GM10248 (cell line): ENCODE measurements at places on chromosomes 16 and 17.

GRCh38 chr16:55271945-55272513, 52.0 kb upstream of the IRX6 start:
- no peak for DNase-seq

DNA sequence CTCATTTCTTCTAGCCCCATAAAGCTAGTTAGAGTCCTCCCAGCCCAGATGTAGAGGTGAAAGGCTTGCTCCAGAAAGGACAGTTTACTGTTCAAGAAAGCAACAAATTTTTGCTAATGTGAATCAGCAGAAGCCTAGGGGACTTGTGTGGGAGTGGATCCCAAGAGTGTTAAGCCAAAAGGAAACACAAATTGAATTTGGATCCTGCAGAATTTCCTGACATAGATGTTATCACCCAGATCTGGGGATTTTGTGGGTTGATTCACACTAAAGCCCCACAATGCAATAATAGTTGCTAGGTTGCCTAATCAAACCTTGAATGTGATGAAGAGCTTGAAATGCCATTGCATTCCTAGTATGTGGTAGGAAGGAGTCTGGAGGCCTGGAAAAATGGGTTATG, 135.2 kb upstream of the HS3ST3A1 start:
- no peak for DNase-seq

GRCh38 chr16:78804058-78804735, 704.7 kb downstream of the WWOX start:
- DNase-seq, result no peak

DNA sequence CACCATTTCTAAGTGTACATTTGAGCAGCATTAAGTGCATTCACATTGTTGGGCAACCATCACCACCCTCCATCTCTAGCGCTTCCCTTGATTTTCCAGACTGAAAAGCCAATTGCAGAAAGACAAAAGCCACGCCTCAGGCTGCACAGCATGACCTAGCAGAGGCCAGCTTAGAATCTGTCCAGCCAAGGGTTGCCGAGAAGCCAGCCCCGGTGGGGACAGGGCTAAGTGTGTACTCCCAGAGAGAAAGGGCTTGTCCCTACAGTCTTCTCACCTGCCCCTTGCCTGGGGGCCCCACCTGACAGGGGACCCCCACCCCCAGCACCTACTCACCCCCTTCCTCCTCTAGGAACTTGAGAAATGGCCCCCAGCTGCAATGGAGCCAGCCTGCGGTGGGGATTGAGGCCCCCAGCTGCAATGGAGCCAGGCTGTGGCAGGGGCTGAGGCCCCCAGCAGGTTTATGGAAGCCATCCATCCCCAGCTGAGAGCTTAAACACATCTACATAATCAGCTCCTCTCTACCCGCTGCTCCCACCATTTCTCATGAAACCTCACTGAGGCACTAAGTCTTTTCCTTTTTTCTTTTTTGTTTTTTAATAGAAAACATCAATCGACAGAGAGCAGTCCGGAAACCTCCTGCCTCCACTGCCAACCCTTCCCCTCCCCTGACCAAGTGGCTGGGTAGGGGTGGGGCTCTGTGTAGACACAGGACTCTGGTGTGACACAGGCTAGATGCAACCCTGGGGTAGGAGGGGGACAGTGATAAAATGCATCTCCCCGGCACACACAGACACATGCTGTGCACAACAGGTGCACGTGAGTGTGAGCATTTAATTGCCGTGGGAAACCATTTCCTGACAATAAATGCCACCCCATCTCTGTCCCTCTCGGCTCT, 77.9 kb downstream of the CCT6B start:
- no peak for DNase-seq

DNA sequence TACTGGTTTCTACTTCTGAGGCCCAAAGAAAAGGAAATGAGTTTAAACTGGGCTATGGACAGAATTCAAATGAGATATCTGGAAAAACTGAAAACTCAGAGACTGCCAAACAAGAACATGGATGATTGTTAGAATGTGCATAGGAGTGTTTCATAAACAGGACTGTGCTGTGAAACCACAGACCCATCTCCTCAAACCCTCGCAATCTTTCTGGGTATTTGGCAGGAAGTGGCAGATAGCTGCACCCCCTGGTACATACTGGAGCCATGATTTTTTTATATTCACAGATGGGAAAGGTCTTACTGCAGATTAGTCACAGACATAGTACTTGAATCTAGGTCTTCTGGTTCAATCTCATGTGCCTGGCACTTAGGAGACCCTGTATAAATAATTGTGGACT, 145.0 kb downstream of the CCDC182 start:
- DNase-seq, result no peak

- DNase-seq, result no peak
Observed at GRCh38 chr17:27633312-27634025, 2.5 kb downstream of the LGALS9 start.
